Ureter (tissue), 1 donor: ENCODE measurements at places on chromosomes 11 and 22. TPM values are rescaled to one million over a fixed set of nuclear protein-coding genes. Genes with fewer than 3 reads are reported as not detected.

The OR2D2 gene
- 1.0 TPM for total RNA-seq

The NRXN2 gene
- total RNA-seq, result 11.6 TPM

The SLC22A9 gene
- not detected for total RNA-seq

The DESI1 gene
- total RNA-seq, result 38.7 TPM

The UBE2L6 gene
- total RNA-seq, result 83.1 TPM
